ENCODE measurements at places on chromosomes 11 and 22.
A peak's percentile ranks its signal among the peaks of the same experiment; 100 is the strongest.

GRCh38 chr11:88421530-88421929 is 84.0 kb upstream of the CTSC start:
- no peaks in the 10 kb centered on the region for H3K36me3 ChIP-seq
- no peak overlapping the region for H3K4me3 ChIP-seq
- no peaks in the 10 kb centered on the region for H3K27me3 ChIP-seq
- no peak overlapping the region for H3K27ac ChIP-seq
- peaks cover 14% of the 10 kb centered on the region for H3K4me1 ChIP-seq

DNA sequence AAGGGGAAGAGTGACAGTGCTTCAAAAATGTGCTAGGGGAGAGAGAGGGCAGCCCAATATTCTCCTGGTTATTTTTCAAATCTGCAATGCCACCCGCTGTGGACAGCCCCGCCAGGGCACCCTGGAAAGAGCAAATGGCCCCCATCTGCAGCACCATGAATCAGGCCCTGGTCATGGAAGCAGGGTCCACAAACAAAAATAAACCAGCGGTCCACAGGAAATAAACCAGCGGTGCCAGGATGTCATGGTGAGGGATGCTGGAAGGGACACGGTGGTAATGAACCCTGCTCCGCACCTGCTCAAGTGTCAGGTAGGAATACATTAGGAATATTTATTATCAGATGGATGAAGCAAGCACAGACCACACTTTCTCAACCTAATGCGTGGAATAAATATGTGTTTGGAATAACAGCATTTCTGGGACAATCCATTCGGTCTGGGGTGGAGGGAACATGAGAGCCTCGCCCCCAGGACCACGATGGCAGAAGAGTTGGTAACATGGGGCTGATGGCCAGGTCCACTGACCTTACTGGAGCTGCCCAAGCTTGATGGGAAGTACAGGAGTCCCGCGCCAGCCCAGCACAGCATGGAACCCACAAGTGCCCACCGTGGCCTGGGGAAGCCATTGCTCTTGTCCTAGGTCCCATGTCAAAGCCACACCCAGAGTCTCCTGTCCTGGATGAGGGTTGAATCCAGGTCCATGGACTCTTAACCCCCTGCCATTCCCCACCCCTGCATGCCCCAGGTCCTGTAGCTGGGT is 181.7 kb downstream of the BRD1 start:
- no peaks in the 10 kb centered on the region for H3K27me3 ChIP-seq
- H3K4me3 ChIP-seq = no peak overlapping the region
- H3K4me1 ChIP-seq = no peaks in the 10 kb centered on the region
- H3K36me3 ChIP-seq = no peaks in the 10 kb centered on the region
- no peak for DNase-seq

GRCh38 chr22:50425179-50425916 is 49.5 kb downstream of the SBF1 start:
- no peaks in the 10 kb centered on the region for H3K4me1 ChIP-seq
- no peak overlapping the region for H3K27ac ChIP-seq
- peaks cover 5% of the 10 kb centered on the region for H3K36me3 ChIP-seq
- DNase-seq = no peak

DNA sequence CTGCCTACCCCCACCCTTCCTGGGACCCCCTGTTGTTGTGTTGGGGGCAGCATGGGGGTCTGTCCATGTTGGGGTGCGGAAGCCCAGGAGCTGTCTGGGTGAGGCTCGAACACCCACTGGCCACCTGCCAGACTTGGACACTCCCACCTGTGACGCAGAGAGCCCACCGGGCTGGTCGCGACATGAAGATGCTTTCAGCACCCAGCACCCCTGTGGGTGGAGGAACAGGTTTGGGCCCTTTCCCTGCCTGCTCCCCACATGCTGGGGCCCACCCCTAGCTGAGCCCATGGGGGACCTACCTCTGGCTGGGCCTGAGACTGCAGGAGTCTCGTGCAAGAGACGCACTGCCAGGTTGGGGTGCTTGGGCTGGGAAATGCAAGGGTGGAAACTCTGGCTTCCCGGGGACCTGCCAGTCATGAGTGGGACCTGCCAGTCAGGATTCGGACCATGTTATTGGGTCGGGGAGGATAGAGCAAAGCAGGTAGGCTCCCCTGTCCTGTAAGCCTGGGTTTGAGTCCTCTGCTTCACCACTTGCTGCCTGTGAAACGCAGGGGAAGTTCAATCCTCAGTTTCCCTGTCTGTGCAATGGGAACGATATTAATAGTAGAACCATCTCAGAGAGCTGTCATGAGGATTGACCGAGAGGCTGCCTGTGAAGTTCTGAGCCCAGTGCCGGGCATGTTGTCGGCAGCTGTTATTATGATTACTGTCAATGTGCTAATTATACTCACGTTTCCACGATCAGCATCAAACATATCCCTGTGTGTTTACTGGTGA is 24.1 kb downstream of the KIAA1671 start:
- H3K4me3 ChIP-seq = no peak overlapping the region
- DNase-seq = no peak
- H3K27me3 ChIP-seq = no peaks in the 10 kb centered on the region
- peaks cover 22% of the 10 kb centered on the region for H3K4me1 ChIP-seq
- no peaks in the 10 kb centered on the region for H3K36me3 ChIP-seq

DNA sequence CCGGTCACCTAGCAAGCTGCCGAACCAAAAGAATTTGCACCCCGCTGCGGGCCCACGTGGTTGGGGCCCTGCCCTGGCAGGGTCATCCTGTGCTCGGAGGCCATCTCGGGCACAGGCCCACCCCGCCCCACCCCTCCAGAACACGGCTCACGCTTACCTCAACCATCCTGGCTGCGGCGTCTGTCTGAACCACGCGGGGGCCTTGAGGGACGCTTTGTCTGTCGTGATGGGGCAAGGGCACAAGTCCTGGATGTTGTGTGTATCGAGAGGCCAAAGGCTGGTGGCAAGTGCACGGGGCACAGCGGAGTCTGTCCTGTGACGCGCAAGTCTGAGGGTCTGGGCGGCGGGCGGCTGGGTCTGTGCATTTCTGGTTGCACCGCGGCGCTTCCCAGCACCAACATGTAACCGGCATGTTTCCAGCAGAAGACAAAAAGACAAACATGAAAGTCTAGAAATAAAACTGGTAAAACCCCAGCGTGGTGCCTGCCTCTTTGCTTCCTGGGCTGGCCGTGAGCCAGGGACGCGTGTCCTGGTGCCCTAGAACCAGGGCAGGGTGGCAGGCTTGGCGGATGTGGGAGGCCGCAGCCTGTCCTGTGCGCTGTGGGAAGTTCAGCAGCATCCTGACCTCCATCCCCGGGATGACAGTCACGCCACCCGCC is 13.2 kb downstream of the CCND1 start:
- H3K36me3 ChIP-seq = peaks cover 18% of the 10 kb centered on the region
- H3K4me1 ChIP-seq = peaks cover 18% of the 10 kb centered on the region
- H3K27me3 ChIP-seq = no peaks in the 10 kb centered on the region
- H3K4me3 ChIP-seq = no peak overlapping the region

DNA sequence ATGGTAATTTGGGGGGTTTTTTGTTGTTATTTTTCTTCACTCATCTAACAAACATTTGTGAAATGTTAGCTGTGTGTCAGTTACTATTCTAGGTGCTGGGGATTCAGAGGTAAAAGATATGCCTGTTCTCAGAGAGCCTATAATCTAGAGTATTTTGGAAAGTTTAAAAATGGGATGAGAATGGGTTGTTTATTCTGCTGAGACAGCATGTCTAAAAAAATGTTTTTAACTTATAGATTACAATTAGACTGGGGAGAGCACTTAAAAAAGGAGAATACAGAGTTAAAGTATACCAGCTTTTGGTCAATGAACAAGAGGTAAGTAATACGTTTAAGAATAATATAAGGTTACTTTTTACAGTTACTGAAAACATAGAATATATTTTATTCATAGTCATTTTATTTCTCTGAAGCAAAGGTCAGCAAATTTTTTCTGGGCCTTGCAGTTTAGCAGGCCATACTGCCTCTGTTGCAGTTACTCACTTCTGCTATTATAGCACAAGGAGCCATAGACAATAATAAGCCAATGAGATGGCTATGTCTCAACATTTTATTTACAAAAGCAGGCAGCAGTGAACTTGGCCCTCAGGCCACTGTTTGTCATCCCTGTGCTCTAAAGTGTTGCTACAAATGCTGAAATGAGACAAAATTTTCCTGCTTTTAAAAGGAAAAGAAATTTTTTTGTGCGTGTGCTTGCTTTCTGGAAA is 60.0 kb downstream of the DKK3 start:
- no peak for DNase-seq
- H3K27ac ChIP-seq = no peak overlapping the region
- peaks cover 5% of the 10 kb centered on the region for H3K36me3 ChIP-seq
- no peak overlapping the region for H3K4me3 ChIP-seq
- H3K4me1 ChIP-seq = no peaks in the 10 kb centered on the region

- no peak for DNase-seq
- H3K27me3 ChIP-seq = no peaks in the 10 kb centered on the region
- no peak overlapping the region for H3K27ac ChIP-seq
- no peak overlapping the region for H3K4me3 ChIP-seq
- peaks cover 33% of the 10 kb centered on the region for H3K4me1 ChIP-seq
Measured at GRCh38 chr11:33689085-33689484, 11.5 kb downstream of the C11orf91 start.

DNA sequence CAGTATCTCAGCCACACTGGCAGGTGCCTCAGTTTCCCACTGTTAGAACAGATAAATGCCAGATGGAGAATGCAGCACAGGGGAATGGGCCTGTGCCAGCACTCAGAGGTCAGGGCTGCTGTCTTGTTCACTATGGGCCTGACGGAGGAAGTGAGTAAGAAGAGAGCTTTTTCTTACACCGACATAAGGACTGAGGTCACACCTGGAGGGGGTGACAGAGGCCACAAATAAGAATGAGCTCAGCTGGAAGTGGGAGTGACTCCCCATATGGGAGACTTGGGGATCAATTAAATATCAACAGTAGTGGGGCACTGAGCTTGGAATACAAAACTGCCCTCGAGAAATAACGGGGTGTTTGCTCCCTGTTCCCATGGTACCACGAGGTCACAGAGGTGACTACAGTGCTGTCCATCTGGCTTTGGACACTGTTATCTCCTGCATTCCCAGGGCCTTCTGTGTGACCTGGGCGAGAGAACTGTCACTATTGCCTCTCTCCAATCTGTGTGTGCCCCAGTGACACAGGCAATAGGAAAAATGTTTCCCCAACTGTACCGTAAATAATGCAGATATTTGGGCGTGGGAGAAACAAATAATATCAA is 94.1 kb upstream of the NNMT start:
- no peak for DNase-seq
- H3K27me3 ChIP-seq = no peaks in the 10 kb centered on the region
- H3K36me3 ChIP-seq = no peaks in the 10 kb centered on the region
- no peaks in the 10 kb centered on the region for H3K4me1 ChIP-seq

- peak overlapping the region; percentile 96 for H3K4me3 ChIP-seq
- H3K36me3 ChIP-seq = no peaks in the 10 kb centered on the region
- peak; percentile 97 for DNase-seq
Measured at GRCh38 chr11:119356349-119357031, 10.0 kb upstream of the MFRP start.
